Myocyte (in vitro differentiated cells): ENCODE measurements at places on chromosomes 4 and X. TPM values are rescaled to one million over a fixed set of nuclear protein-coding genes. Genes with fewer than 3 reads are reported as not detected.

GRCh38 chr4:76576824-76577223 lies 141.8 kb downstream of the SHROOM3 start:
- DNase-seq, result no peak

DNA sequence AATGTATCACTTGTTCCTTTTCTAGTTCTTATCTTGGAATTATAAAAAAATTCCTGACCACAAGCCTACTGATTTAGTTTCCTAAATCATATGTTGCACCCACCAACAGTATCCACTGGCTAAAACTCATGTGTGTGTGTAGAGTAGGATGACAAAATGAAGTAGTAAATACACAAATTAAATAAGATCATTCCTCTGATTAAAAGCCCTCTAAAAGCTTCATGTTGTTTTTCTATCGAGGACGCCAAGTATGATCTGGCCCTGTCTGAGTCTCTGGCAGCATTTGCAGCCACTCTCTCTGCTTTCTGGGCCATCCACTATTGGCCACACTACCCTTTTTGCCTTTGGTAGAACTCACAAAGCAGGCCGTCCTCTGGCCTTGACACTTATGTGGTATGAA lies 183.4 kb downstream of the PACRGL start:
- no peak for DNase-seq

DNA sequence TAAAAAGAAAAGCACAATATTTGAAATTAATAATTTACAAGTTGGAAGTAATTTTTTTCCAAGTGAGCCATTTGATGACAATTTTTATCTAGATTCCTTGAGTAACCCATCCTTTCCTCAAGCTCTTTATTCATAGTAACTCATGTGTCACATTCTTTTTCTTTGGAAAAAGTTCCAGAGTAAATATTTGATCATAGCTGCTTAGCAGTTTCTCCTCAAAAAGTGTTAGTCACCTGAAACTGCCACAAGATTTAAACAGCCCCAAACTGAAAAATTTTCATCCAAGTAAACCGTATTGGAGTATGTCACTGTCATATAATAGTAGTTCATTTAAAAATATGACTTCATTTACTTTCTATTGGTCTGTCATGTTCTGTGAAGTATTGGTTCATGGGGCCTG lies 94.6 kb upstream of the CASK start:
- no peak for DNase-seq

- DNase-seq, result no peak
Observed at GRCh38 chr4:14294611-14295010, 667.1 kb upstream of the BOD1L1 start.

GRCh38 chr4:53507671-53508286 lies 83.5 kb downstream of the LNX1 start:
- DNase-seq, result peak; percentile 96

DNA sequence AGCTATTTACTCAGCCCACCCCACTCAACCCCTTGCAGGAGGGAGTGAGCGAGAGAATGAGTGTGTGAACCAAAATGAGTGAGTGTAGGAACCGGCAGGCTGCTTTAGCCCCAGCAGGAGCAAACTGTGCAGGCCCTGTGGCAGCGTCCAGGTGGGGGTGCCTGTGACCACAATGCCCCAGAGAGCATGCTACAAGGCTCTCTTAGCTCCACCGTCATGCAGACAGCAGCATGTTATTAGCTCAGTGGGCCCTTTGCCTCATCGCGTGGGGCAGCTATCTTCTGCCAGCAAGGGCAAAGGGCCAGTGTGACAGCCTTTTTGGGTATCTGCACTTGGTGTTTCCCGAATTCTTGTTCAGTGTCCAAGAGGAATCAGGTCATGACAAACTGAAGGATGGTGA lies 271.3 kb downstream of the GPM6A start:
- DNase-seq, result no peak

- no peak for DNase-seq
Observed at GRCh38 chrX:133676344-133677122, 261.2 kb upstream of the GPC4 start.

- DNase-seq, result peak; percentile 52
Observed at GRCh38 chrX:34365471-34365870, 233.4 kb upstream of the FAM47A start.

DNA sequence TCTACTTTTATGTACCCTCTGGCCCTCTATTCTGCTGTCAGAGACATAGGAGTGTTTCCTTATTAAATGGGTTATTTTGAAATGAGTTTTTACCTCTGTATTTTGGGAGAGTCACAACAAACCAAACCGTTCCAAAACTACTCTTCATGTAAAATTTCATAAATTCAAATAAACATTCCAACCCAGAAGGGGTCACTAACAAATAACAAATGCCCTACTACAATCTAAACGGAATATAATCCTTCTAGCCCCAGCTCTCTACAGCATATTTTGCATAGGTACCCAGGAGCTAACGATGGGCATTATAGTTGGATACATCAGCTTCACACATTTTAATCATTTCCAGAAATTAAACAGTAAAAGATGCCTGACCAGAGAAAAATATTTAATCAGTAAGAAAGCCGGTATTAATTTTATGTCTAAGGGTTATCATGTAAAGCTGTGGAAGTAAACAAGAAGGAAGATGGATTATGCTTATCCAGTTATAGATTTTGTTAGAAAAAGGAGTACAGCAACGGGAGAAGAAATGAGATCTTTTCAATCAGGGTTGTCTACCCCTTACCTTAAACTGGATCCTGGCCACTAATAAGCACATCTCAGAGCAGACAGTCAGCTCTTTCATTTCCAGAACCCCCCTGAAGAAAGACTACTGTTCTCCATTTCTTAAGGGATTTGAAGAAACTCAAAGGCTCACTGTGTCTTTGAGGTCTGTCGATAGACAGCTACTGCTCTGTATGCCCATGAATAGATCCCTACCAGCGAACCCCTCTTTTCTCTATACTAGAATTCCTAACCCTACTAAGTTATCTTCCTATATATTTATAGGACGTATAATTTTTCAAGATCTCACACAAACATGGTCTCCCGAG lies 1.2 kb downstream of the UGDH start:
- DNase-seq, result no peak

DNA sequence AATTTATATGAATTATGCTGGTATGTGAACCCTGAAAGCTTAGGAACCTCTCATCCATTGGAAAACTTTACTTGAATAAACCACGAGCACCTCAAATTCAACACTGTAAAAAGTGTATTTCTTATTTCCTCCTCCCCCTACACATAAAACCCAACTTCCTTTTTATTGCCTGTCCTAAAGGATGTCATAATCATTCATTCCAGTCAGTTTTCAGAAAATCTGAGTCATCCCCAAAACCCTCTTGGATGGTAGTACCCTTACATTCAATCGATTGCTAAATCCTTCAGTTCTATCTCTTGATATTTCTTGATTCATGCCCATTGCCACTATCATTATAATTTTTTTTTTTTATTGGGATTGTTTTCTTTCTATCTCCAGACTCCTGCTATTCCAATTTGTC lies 91.1 kb upstream of the ATP8A1 start:
- DNase-seq, result no peak

DNA sequence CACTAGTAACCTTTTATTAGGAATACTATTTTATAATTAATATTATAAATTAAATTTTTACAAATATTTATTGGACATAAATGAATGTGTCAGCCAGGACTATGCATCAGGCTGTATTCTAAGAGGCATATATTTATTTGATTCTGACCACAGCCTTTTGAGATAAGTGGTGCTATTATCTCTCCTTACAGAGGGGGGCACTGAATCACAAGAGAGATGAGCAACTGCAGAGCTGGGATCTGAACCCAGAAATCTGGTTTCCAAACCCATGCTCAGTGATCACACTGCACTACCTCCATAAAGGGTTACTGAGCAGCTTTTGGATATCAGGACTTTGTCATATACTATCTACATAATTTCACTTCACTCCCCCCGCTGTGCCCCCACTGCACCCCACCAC lies 322.0 kb downstream of the TMA16 start:
- no peak for DNase-seq

- DNase-seq, result no peak
Observed at GRCh38 chr4:150647008-150647407, 65.1 kb downstream of the MAB21L2 start.

- no peak for DNase-seq
Observed at GRCh38 chrX:87744391-87744790, 226.8 kb downstream of the KLHL4 start.

DNA sequence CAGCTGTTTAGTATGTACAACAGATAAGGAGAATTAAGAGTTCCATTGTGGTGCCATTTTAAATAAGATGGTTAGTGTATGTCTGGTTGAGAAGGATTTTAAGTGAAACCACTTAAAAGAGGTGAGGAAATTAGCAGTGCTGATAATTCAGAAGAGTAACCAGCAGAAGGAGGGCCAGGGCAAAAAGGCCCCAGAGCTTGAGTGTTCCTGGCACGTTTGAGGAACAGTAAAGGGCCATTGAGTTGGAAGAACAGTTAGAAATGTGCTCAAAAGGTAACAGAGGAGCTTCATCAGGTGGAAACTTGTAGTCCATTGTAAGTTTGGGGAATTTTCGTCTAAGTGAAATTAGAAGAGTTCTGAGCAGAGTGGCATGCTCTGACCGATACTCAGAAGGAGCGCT lies 606.2 kb upstream of the ZFP42 start:
- no peak for DNase-seq

The INPP4B gene
- total RNA-seq, result 63.9 and 143 TPM in 2 replicates

The SAT1 gene
- 43.6 and 50.6 TPM in 2 replicates for total RNA-seq

The CCKAR gene
- 0.19 TPM in 1 of 2 replicates, not detected in the other for total RNA-seq

The OTC gene
- total RNA-seq, result not detected in 2 replicates

The DMRTC1B gene
- total RNA-seq, result not detected in 2 replicates

The GBA3 gene
- not detected in 2 replicates for total RNA-seq

The MXRA5 gene
- 17.2 and 28.0 TPM in 2 replicates for total RNA-seq

The CD38 gene
- not detected in 2 replicates for total RNA-seq

The ART3 gene
- total RNA-seq, result not detected in 2 replicates

The TEX11 gene
- total RNA-seq, result not detected in 2 replicates

The ARX gene
- total RNA-seq, result 0.10 and 3.4 TPM in 2 replicates

The PAK3 gene
- not detected in 2 replicates for total RNA-seq
